Stimulated activated CD4-positive, alpha-beta T cell treated with anti-CD3 and anti-CD28 coated beads, Interleukin-12 subunit alpha, Interleukin-12 subunit beta, amount 100 ng/mL, for 24 hours (primary cell): ENCODE measurements at places on chromosomes 4 and X.
A peak's percentile ranks its signal among the peaks of the same experiment; 100 is the strongest.

DNA sequence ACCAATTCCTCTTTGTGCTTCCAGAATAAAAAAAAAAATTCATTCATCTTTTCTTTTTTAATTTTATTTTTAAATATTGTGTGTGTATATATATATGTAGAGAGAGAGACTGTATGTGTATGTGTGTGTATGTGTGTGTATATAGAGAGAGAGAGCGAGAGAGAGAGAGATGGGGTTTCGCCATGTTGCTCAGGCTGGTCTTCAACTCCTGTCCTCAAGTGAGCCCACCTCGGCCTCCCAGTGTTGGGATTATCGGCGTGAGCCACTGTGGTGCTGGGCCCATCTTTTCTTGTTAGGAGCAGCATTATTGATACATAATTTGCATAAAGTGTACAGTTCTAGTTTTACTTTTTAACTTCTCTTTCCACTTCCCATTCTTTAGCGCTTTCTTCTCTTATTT is 33.6 kb downstream of the KDM6A start:
- DNase-seq: no peak

- no peak for DNase-seq
Measured at GRCh38 chrX:7926501-7926900, 712 bp downstream of the PNPLA4 start.

DNA sequence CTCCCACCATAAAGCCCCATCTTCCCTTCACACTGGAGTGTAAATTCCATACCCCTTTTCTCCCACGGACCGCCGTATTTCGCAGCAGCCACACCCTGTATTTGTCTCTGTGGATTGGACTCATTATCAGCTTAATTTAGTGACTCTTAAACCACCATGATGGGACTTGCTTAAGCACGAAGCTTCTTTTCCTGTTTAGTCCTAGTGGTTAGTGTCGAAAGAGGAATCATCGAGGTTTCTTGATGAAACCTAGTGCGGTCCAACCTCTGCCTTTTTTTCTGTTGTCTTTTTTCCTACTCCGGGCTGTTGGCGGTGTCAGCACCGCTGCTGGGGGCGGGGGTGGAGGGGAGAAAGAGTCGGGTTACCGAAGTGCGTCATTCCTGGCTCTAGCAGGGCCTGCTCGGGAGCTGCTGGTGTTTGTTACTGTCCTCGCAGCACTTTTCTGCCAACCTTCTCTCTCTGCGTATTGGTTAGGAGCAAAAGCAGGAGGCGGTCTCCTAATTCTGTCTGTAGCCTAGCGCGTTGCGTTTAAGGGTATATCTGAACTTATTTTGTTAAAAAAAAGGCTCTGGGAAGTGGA is 1.4 kb downstream of the STAG2 start:
- peak; percentile 72 for DNase-seq

DNA sequence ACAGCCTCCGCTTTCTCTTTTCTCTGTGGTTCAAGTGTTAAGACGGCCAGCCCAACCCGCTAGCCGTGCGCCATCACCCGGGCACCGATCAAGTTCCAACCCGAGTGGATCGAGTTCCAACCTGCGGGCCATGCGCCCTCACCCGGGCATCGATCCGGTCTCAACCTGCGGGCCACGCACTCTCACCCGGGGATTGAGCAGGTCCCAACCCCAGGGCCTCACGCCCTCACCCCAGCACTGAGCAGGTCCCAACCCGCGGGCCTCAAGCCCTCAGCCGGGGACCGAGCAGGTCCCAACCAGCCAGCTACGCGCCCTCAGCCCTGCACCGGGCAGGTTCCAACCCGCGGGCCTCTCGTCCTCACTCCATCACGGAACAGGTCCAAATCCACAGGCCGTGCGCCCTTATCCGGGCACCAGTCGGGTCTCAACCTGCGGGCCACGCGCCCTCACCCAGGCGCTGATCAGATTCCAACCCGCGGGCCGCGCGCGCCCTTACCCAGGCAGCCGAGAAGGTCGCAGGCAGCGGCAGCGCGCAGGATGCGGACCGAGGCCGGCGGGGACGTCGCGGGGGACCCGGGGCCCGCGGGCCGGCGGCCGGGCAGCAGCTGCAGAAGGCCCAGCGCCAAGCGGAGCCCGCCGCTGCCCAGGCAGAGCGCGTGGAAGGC is 443 bp downstream of the GPR143 start:
- no peak for DNase-seq

DNA sequence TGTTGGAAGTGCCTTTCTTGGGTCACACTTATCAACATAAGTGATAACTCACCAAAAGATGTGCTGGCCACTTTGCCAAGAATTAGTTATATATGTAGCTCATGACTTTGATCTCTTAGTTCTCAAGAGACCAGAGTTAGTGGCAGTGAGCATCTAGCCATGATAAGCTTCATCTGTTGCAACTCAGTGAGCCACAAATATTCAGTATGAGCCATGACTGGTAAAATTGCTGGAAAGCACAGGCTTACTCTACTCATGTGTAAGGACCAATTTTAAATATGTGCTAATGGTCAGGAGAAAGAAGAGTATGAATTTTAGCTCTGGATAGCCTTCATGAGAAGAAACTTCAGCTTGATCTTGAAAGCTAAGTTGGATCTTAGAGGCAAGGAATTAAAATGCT is 59.4 kb upstream of the TLL1 start:
- no peak for DNase-seq

DNA sequence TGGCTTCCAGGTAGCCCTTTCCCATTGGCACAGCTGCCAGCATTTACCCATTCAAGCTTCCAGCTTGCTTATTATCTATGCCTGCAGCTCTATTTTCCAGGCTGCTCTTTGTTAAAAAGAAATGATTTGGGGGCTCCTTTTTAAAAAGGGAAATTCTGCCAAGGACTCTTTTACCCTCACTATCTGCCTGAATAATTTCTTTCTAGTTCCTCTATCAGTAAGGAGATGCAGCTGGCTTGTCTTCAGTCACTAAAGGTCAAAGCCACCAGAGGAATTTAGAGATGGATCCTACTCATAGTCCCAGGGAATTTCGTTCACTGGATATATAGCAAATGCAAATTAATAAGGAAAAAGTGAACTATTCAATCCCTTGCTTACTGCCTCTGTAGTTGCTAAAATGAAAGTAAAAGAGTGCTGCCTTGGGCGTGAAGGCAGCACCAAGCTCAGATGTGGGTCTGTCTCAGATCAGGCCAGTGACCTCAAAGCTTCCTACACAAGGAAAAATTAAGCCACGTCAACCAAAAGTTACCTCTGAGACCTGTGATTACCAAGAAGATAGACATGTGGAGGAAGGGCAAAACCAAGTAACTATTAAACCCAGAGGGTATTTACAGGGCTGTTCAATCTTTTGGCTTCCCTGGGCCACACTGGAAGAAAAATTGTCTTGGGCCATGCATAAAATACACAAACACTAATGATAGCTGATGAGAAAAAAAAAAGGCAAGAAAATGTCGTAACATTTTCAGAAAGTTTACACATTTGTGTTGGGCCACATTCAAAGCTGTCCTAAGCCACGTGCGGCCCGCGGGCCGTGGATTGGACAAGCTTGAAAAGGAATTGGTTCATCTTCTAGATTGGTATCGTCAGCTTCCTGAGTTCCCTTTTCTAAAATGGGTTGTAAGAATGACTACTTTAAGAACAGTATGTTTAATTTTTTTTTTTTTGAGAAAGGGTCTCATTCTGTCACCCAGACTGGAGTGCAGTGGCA is 5.3 kb downstream of the ARSF start:
- DNase-seq: no peak

- no peak for DNase-seq
Measured at GRCh38 chr4:8768357-8768999, 103.2 kb downstream of the HMX1 start.

DNA sequence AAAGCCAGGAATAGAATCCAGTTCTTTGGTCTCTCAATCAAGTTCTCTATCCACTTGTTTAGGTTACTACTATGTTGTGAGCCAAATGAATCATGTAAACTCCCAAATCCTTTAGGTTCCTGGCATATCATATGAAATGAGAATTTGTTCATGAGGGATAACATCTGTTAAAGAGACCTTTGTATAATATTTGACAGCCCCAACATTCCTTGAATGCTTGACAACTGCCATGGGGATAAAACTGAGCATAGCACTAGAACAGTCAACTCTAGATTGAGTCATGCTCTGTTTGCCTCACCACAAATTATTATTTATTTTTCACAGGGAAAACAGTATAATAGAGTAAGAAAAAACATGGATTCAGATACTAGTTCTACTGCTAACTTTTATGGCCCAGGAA is 93.3 kb downstream of the NAA11 start:
- no peak for DNase-seq

GRCh38 chrX:148562846-148563245 is 62.4 kb downstream of the AFF2 start:
- DNase-seq: no peak

- no peak for DNase-seq
Measured at GRCh38 chr4:53702334-53703266, 111.3 kb upstream of the LNX1 start.

DNA sequence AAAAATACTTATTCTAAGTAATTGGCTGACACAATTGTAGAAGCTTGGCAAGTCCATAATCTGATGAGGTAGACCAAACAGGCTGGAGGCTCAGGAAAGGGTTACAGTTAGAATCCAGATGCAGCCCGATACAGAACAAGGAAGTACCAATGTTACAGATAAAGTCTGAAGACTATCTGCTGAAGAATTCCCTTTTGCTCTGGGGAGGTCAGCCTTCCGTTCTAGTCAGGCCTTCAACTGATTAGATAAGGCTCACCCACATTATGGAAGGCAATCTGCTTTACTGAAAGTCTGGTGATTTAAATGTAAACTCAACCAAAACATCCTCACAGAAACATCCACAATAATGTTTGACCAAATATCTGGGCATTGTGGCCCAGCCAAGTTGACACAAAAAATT is 7.4 kb upstream of the DYNLT3 start:
- no peak for DNase-seq

DNA sequence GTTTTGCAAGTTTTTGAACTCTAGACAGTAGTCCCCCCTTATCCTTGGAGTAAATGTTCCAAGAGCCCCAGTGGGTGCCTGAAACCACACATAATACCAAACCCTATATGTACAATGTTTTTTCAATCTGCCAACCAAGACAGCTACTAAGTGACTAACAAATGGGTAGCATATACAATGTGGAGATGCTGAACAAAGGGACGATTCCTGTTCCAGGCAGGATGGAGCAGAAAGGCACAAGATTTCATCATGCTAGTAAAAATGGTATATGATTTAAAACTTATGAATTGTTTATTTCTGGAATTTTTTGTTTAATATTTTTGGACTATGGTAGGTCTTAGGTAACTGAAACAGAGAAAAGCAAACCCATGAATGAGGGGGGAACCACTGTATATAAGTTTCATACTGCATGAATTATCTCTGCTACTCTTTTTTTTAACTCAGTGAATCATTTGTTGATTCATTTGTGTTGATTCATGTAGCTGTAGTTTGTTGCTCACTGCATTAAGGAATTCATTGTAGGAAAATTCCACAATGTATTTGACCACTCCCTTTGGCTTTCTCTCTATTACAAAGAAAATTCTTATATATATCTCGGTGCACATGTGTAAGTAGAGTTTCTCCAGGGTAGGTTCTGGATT is 21.9 kb upstream of the ANXA3 start:
- no peak for DNase-seq

GRCh38 chrX:124212622-124213021 is 119.8 kb upstream of the TEX13D start:
- DNase-seq: no peak

DNA sequence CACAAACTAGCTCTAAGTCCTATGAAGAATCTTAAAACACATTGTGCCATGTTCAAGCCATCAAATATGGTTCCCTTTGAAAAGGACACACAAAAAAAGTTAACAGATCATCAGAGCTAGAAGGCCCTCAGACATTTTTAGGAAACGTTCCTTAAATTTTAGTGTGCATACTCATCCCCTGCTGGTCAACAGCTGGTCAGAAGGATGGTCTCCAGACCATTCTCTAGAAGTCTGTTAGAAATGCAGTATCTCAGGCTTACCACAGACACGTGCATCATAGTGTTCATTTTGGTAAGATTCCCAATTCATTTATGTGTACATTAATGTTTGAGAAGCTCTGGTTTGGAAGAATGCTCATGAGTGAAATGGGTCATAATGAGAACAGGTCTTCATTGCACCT is 523.1 kb downstream of the INPP4B start:
- DNase-seq: no peak

- DNase-seq: no peak
Measured at GRCh38 chrX:46477435-46477834, 67.8 kb downstream of the ZNF674 start.

DNA sequence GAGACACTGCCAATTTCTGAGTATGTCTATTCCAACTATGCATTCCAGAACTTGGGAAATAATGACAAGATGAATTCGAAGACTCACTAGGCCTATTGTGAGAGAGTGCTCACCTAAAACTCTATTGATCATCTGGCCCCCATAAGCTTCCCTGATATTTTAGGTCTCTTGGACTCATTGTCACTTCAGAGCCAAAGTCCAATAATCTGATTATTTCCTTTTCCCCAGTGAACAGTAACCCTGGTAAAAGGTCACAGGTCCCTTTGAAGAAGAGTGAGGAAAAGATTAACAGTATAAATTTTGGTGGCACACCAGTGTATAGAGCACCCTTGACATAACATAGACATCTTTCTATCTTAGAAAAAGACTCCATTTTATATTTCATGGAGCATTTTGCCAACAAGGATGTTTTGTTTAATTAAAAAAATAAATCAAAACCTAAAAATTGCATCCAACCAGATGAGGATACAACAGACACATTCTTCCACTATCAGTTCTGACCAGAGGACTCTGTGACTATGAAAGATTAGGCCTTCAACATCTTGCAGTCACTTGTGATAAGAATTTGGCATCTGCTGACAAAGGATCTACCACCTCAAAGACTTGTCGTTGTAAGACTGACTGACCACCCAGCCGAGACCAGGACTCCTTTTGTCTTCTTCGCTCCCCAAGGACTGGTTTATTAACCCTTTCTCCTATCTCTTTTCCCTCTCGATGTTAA is 191.9 kb downstream of the MAB21L2 start:
- no peak for DNase-seq
